GM23338 (cell line): ENCODE measurements at places on chromosomes 4 and X. TPM values are rescaled to one million over a fixed set of nuclear protein-coding genes. Genes with fewer than 3 reads are reported as not detected.

GRCh38 chrX:137431693-137432488, 134.0 kb upstream of the ZIC3 start:
- peak; percentile 82 for DNase-seq

GRCh38 chr4:79241846-79242245, 84.0 kb downstream of the NAA11 start:
- peak; percentile 53 for DNase-seq

The SLIT2 gene
- polyA plus RNA-seq = 4.9 and 5.2 TPM in 2 replicates

GRCh38 chr4:114659386-114660008, 60.9 kb downstream of the UGT8 start:
- DNase-seq = peak; percentile 90

GRCh38 chr4:100240008-100240407, 49.7 kb upstream of the DDIT4L start:
- no peak for DNase-seq

GRCh38 chr4:2041239-2042130, 17.6 kb upstream of the NAT8L start:
- peak; percentile 97 for DNase-seq

DNA sequence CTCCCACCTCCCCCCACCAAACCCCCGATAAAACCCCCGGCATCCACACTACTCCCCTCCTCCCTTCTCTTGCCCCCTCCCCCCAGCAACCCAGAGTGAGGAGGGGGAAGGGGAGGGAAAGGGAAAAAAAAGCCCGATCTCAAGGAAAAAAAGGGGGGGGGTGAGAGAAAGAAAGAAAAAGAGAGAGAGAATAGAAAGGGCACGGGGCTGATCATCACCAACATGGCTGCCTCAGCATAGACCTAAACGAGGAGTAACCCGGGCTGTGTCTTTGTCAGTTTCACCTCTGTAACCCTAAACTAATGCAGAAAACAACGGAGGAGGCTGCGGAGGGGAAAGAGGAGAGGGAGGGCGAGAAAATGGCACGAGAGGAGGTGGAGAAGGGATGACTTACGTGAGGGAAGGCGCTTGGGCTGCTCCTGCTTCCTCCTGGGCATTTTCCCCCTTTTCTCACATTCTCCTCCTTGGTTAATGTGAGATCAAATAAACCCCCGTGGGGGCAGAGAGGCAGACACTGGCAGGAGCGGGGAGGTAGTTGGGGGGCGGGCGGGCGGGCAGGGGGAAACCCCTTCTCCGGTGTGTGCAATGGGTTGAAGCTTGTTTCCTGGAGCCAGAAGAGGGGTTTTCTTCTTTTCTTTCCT, 532 bp downstream of the ZNF827 start:
- DNase-seq = peak; percentile 80

- no peak for DNase-seq
Measured at GRCh38 chrX:3582451-3582850, 131.0 kb downstream of the PRKX start.

- DNase-seq = no peak
Measured at GRCh38 chr4:110165382-110166286, 32.8 kb downstream of the ELOVL6 start.

DNA sequence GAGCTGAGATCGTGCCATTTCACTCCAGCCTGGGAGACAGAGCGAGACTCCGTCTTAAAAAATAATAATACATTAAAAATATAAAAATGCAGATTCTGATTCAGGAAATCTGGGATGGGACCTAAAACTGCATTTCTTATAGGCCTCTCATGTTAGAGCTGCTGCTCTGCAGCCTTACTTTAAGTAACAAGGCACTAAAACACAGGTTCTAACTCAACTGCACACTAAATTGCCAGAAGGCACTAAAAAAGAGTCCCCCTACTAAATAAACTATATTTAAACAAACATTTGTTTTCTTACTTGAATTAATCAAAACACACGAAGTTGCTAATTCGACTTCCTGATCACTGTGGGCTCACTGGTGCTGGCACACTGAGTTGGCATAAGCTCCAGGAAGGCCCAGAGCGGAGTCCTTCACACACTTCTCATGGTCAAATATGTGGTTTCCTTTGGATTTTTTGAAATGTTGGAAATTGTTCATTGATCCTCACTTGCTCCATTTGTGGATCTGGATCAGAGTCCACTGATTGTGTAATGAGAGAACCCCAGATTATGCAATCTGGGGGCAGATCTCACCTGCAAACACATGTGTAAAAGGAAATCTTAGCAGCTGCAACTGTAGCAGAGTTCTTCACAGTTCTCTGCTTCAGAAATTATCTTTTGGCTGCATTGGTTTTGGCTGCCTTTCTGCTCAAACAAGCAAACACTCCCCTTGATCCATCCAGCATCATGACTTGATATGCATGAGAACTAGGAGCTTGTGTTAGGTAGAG, 59.3 kb downstream of the AFF1 start:
- DNase-seq = no peak
